ENCODE measurements at places on chromosomes 3 and 15.
A peak's percentile ranks its signal among the peaks of the same experiment; 100 is the strongest.

GRCh38 chr15:69034352-69034751, 19.9 kb downstream of the NOX5 start:
- DNase-seq = no peak

- DNase-seq = no peak
Measured at GRCh38 chr15:32837935-32838334, 120.1 kb downstream of the GREM1 start.

GRCh38 chr3:163490119-163490518, 1588.2 kb downstream of the SI start:
- DNase-seq = no peak

- no peak for DNase-seq
Measured at GRCh38 chr15:74227968-74228722, 8.0 kb upstream of the CCDC33 start.

- no peak for DNase-seq
Measured at GRCh38 chr15:40420071-40420713, 14.6 kb downstream of the IVD start.

- no peak for DNase-seq
Measured at GRCh38 chr15:41437448-41437847, 20.6 kb downstream of the RTF1 start.

GRCh38 chr3:134839422-134839821, 44.4 kb downstream of the EPHB1 start:
- no peak for DNase-seq

- peak; percentile 17 for DNase-seq
Measured at GRCh38 chr3:25665315-25666280, 891 bp upstream of the TOP2B start.

- no peak for DNase-seq
Measured at GRCh38 chr15:74497584-74497983, 36.6 kb upstream of the UBL7 start.

- DNase-seq = no peak
Measured at GRCh38 chr3:125479091-125479490, 40.9 kb downstream of the SNX4 start.

DNA sequence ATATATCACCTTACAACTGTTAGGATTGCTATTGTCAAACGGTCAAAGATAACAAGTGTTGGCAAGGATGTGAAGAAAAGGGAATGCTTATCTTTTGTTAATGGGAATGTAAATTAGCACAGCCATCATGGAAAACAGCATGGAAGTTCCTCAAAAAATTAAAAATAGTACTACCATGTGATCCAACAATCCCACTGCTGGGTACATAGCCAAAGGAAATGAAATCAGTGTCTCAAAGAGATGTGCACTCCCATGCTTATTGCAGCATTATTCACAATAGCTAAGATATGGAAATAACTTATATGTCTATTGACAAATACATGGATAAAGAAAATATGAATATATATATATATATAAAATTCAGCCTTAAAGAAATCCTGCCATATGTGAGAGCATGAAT, 274.6 kb downstream of the EDEM1 start:
- no peak for DNase-seq

- no peak for DNase-seq
Measured at GRCh38 chr3:197746801-197747237, 2.9 kb upstream of the FYTTD1 start.

DNA sequence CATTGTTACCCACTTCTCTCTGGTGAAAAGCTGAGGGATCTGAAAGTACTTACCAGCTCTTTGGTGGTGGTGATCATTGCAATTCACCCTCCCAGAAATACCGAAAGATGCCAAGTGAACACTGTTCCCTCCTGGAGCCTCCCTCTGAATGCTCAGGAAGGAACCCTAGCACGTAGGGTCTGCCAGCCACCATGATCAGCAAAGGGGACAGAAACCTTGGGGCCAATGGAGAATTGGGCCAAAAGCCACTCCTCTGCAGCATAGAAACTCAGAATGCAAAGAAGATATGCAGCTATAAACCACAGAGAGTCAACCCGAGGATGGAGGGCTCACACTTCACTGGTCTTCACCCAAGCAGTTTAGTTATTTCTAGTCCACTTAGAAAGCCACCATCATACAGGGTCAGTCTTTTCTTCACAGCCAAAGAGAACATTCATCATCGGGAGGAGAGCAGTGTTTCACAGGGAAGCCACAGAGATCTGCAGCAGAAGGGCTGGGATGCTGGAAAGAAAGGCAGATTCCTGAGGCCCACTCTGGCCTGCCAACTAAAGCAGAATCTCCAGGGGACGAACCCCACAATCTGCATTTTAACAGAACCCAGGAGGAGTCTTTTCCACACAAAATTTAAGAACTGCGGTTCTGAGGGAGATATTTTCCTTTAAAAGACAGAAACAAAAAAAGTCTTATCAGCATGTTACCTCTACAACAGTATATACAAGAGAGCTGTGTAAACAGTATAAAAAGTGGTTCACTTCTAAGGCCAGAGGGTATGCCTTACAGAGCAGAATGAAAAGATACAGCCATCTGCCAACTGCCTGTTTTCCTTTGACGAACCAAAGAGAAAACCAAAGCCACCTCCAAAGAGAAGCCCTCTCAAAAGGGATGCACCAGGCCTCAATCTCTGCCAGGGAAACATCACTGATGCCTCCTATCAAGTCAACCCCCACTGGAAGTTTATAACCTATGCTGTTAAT, 11.3 kb downstream of the TBC1D2B start:
- DNase-seq = no peak

DNA sequence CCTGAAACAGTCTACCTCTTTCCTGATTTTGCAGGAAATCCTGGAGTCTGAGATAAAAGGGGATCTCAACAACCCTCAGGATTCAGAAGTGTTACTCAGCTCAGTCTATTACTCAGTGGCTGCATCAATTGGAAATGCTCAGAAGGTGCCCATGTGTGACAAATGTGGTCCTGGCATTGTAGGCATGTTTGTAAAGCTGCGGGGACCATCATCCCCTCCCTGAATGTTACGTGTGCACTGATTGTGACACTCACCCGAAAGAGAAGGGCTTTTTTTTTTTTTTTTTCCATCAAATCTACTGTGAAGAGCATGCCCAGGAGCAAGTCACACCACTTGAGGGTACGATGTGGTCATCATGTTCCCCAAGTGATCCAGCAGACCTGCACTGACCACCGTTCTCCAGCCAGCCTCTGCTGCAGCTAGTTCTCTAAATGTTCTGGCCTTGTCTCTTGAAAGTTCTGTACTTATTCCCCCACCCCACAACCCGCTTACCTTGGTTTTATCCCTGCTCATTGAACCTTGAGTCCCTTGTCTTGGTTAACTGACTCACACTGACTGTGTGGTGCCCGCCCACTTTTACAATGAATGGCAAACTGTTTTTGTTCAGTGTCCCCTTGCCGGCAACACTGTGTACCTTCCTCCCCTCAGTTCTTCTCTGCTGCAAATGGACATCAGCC, 19.8 kb downstream of the ST3GAL6 start:
- no peak for DNase-seq

- no peak for DNase-seq
Measured at GRCh38 chr3:110995461-110996231, 76.0 kb upstream of the NECTIN3 start.

- DNase-seq = no peak
Measured at GRCh38 chr15:63476229-63476632, 28.2 kb upstream of the USP3 start.

All from stimulated activated CD8-positive, alpha-beta memory T cell treated with anti-CD3 and anti-CD28 coated beads, Interleukin-15, amount 100 ng/mL, for 48 hours (primary cell).